ENCODE measurements at places on chromosomes 2 and 18.

- no peak for DNase-seq
Measured at GRCh38 chr2:74006459-74006858, 21.7 kb downstream of the TET3 start.

DNA sequence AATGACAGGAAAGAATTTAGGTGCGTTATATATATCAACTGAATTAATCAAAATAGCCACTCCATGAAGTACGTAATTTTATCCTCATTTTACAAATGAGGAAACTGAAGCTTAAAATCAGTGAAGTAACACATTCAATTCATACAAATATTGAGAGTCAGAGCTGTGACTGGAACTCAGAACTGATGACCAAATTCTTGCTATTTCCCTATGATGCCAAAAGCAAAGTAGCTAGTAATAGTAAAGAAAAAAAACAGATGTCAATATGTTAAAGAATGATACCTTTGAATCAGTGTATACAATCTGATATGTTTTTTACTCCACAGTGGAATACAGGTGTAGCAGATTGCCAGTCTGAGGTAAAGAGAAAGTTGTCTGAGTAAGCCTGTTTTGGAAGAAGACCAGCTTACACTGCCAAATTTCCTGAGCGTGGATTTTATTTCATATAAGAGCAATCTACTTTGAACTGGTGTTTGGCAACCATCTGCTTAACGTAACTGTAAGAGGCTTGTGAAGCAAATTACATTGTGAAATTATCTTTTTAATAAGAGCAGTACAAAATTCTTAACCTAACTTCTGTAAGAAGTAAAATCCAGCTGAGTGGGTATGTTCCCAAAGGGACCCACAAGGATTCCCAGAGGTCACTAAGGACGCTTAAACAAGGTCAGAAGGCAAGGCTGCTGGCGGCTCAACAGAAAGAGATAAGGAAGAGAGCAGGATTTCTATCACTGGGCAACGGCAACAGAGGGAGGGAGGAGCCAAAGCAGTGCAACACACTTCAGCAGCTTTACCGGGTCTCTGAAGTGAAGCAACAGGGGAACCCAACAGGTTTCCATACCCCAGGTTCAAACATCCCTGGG is 85.6 kb downstream of the IKZF2 start:
- no peak for DNase-seq

GRCh38 chr2:26268213-26268612 is 23.5 kb downstream of the HADHB start:
- no peak for DNase-seq

DNA sequence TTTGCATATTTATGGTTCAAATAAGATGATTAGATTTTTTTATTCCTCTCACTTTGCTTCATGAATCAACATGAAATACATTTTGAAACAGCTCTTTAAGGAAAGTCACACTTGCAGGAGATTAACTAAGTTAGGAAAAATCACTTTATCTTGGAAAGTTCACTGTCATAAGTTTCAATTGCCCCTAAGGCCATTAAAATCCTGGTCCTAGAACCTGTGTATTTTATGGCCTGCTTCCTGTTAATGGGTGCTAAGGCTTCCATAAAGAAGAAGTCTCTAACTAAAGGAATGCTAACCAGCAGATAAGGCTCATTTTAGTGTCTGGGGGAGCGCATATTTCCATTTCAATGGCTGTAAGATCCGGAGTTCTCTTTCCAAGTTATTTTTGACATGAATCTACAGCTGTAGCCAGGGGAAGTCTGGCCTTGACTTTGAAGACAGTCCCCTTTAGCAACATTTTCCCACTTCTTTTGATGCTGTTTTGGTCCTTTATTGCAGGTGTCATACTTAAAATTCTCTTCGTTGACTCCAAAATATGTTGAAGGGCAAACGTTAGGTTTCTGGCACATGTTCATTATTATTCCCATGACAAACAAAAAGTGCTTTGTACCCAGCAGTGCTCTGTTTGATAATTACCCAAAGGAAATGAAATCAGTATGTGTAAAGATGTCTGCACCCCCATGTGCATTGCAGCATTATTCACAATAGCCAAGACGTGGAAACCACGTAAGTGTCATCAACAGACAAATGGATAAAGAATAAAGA is 34.4 kb upstream of the SH3BP4 start:
- no peak for DNase-seq

DNA sequence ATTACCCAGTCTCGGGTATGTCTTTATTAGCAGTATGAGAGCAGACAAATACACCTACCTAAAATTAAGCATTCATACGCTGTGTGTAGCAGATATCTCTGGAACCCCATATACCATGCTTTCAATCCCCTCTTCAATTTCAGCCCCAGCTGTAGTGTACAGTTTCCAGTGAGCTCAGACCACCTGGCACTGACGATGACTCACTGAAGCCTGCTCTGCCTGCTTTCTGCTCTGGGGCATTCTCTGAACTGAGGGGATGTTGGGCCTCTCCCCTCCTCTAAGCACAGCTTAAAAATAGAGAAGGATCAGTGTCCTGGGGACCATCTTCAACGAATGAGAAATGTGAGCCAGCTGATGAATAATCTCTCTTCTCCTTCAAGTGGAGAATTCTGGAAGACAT is 8.7 kb upstream of the CCL20 start:
- no peak for DNase-seq

- no peak for DNase-seq
Measured at GRCh38 chr2:202023198-202023903, 10.3 kb upstream of the FZD7 start.

DNA sequence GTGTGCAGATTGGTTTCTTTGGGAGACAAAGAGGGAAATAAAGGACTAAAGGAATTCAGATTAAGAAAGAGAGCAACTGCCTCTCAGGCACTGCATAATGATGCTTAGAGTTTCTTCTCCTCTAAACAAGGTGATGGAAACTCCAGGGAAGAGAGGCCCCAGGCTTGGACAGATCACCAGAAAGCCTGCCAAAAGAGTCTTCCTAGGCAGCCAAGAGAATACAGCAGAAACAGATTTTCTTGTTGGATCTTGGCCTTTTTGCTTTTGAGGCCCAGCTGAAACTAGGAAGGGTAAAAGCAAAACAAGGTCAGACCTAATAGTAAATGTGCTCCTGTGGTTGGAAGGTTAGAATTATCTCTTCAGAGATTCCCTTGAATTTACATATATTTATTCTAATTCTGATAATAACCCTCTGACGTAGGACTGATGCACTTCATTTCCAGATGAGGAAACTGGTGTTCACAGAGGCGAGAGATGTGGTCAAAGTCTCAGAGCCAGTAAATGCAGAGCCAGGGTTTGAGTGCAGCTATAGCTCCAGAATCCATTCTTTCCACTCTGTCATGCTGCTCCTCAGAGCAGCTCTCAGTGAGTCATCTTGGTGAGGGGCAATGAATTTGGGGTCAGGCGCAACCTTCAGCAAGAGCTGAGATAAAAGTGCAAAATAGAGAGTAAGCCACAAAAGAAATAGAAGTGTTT is 142.3 kb upstream of the FBXO11 start:
- no peak for DNase-seq

DNA sequence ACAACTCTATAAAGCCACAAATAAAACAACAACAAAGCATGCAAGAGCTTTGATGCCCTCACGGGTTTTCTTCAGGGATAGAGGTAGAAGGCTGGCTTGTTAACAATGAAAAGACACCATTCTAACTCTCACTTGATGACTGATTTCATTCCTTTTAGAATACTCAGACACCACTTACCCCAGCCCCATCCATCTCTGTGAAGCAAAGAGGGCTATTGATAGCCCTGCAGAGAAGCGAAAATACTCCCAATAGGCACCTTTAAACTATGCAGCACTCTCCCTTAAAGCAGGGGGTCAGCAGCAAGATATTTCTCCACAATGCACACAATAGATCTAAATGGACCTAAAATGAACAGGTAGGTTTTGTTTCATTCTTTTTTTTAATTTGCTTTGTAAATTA is 35.1 kb downstream of the ZNF385B start:
- DNase-seq = no peak

GRCh38 chr2:175824243-175824642 is 177.8 kb downstream of the LNPK start:
- no peak for DNase-seq

- no peak for DNase-seq
Measured at GRCh38 chr2:235384624-235385023, 109.2 kb upstream of the AGAP1 start.

DNA sequence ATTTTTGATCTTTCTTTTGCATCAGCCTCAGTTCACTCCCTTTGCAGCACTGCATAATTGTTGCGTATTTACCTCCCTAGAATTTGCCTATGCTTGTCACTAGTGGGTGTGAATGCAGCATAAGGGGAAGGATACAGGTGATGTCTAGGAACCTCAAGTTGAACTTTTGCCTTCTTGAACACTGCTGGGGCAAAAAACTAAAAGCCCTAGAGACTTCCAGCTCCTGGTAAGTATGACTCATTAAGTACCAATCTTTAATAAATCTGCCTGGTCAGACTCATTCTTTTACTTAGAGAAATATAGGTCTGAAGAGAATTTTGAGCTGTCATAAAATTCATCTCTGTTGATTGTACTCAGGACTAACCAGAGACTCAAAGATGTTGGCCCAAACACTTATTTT is 547.3 kb upstream of the FANCL start:
- no peak for DNase-seq

GRCh38 chr2:239440511-239440959 is 39.7 kb upstream of the HDAC4 start:
- no peak for DNase-seq

DNA sequence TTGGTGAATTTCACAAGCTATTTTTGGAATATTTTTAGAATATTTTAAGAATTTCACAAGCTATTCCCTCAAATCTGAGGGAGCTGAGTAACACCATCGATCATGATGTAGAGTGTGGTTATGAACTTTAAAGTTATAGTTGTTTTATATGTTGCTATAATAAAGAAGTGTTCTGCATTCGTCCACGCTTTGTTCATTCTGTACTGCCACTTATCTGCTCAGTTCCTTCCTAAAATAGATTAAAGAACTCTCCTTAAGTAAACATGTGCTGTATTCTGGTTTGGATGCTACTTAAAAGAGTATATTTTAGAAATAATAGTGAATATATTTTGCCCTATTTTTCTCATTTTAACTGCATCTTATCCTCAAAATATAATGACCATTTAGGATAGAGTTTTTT is 15.9 kb downstream of the TYMS start:
- no peak for DNase-seq

DNA sequence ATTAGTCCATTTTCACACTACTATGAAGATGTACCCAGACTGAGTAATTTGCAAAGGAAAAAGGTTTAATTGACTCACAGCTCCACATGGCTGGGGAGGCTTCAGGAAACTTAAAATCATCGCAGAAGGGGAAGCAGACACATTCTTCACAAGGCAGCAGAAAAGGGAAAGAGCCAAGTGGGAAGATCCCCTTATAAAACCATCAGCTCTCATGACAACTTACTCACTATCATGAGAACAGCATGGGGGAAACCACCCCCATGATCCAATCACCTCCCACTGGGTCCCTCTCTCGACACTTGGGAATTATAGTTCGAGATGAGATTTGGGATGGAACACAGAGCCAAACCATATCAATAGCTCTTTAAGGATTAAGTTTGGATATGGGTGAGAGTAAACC is 246.1 kb upstream of the CYRIA start:
- DNase-seq = no peak

DNA sequence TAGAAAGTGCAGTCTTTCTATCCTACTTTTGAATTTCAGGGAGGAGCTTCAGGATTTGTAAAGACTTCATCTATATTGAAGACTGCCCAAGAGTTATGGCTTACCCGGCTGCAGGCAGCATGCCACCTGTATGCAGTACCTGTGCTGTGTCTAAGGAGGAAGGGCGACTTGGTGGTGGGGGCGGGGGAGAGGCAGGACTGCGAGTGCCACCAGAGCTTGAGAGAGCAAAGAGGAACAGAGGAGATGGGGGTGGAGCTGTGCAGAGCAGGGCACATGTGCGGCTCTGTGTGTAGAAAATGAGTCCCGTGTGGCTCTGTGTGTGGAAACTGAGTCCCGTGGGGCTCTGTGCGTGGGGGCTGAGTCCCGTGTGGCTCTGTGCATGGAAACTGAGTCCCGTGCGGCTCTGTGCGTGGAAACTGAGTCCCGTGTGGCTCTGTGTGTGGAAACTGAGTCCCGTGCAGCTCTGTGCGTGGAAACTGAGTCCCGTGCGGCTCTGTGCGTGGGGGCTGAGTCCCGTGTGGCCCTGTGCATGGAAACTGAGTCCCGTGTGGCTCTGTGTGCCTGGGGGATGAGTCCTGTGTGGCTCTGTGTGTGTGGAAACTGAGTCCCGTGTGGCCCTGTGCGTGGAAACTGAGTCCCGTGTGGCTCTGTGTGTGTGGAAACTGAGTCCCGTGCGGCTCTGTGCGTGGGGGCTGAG is 43.2 kb downstream of the LDLRAD4 start:
- DNase-seq = no peak

DNA sequence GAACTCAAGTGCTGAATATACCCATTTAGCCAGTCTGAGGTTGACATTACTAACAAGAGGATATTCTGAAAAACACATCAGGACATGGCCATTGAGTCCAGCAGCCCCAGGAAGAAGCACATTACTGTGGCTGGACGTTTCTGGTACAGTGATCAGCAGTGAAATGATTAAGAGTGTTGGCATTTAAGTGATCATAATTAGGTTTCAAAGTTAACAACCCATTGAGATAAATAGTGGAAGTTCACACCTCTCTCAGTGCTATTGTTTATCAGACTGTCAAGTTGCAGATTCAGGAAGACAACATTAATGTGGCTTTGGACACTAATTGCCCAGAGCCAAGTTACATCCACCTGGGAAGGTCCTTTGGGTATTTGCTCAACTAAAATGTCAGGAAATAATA is 139.5 kb upstream of the GAREM1 start:
- DNase-seq = no peak

DNA sequence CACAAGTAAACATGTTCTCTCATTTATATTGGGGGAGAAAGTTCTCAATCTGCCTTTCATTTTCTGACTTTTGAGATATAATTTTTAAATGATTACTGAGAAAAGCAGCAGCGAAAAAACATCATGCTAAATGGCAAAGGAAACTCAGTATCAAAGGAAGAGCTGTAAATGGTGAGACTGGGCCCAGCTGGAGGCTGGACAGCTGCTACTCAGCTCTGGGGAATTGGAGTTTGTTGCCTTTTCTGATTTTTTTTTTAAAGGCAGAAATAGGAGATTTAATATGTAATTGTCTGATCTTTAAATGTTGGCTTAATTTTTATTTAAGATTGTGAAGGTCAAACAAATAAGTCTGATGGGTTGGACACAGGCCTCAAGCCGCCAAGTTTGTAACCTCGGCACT is 137.1 kb upstream of the TACR1 start:
- no peak for DNase-seq

DNA sequence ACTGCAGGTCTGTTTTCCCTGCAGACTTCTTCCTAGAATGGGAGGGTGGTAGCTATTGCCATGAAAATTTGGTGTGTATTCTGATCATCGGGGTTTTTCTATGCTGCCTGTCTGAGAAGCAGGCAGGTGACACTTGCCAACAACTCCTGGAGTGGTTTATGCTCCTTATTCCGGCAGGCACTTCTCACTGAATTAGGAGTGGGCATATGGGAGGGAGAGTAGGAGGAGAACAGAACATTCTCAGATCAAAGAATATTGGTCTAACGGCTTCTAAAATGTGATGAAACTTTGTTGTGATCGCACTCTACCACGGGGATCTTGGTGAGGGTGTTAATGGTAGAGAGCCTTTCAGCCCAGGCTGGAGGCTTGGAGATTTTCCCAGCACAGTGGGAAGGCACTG is 480.8 kb downstream of the PLCL1 start:
- no peak for DNase-seq

GRCh38 chr2:171345971-171346722 is 87.6 kb downstream of the METTL8 start:
- no peak for DNase-seq
